Amygdala (tissue), 56 donors: ENCODE measurements at places on chromosomes 5 and 9.

DNA sequence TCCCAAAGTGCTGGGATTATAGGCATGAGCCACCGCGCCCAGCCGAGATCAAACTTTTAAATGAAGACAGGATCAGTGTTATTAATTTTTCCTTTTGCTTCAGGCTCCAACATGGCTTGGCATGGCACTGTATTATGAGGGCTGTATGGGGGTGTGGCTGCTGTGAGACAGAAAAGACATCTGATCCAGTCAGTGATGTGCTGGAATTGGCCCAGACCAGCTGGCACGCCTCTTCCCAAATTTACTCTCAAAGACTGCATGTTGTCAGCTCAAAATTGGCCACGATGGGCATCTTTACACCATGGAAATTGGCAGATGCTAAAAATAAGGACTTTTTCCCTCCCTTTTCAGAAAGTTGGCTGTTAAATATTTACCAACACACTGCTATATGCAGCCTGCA, 12.1 kb upstream of the COL27A1 start:
- no peak for DNase-seq

DNA sequence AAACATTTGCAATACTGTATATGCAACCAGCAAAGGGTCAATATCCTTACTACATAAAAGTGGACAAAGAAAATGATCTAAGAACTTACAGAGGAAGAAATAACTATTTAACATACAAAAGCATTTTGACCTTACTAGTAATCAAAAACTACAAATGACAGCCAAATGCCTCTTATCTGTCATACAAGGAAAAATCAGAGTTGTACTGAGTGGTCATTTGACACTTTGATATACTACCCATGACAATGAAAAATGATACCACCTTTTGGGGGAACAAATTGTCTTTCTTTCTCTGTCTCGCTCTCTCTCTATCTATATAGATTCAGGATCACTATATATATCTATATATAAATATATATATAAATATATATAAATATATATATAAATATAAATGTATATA, 50.4 kb upstream of the ZSWIM6 start:
- DNase-seq: no peak

DNA sequence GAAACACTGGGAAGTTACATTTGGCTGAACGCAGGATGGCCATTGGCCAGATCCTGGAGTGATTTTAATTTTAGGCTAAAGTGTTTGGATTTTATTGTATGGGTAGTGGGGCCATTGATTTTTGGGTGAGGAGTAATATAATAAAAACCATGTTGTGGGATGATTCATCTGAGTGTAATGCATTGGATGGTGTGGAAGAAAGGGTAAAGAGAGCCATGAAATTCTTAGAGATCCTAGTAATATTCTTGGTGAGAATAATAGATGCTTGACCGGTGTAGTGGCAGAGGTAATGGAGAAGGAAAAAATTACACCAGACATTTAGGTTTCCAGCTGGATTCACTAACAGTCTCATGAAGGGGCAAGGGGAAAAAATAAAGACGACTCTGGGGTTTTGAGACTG, 158.1 kb downstream of the NPR3 start:
- no peak for DNase-seq

- no peak for DNase-seq
Measured at GRCh38 chr9:38254151-38254550, 138.4 kb upstream of the ALDH1B1 start.

- DNase-seq: no peak
Measured at GRCh38 chr9:96122751-96123150, 179.2 kb downstream of the HSD17B3 start.

DNA sequence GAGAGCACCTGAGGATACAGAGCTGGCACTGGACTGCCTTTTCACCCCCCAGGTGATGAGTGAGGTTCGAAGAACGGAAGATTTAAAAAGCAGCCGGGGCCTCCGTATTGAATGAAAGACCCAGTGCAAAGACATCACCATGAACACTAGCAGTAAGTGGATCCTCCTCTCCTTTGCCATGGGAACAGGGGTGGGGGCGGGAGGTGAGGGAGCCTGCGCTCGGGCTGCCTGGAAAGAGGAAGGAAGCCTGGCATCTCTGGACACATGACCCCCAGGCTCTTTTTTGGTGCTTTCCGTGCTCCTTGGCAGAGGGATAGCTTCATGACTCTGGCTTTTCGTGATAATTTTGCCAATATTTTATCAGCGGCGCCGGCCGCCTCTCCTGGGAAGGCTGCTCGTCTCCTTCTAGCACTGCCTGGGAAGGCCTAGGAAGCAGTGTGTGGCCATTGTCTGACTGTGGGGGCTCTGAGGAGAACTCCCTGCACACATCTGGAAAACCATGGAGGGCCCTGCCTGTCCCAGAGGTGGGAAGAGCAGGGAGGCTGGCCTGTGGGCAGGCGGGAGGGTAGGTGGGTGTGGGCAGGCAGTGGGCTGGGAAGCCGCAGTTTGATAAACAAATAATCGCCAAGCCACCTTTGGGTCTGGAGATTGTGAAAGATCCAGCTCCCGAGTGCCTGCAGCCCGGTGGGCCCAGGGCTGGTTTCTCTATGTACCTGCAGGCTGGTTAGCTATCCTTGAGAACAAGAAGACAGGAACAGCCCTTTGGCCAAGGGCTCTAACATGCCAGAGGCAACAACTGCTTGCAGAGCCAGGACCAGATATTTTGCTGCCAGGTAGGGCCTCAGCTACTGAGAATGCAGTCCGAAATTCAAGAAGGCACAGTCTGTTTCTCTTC, 911 bp downstream of the ABLIM3 start:
- DNase-seq: peak; percentile 12

- no peak for DNase-seq
Measured at GRCh38 chr9:35598866-35599590, 6.0 kb upstream of the TESK1 start.

- no peak for DNase-seq
Measured at GRCh38 chr5:177304392-177305119, 957 bp downstream of the PRELID1 start.

GRCh38 chr5:112656451-112656850, 81.2 kb upstream of the APC start:
- DNase-seq: no peak

- DNase-seq: no peak
Measured at GRCh38 chr5:115949096-115949495, 13.2 kb upstream of the LVRN start.

- peak; percentile 18 for DNase-seq
Measured at GRCh38 chr9:137665697-137666512, 47.1 kb downstream of the EHMT1 start.

GRCh38 chr5:128506643-128507042, 31.4 kb downstream of the FBN2 start:
- DNase-seq: no peak

DNA sequence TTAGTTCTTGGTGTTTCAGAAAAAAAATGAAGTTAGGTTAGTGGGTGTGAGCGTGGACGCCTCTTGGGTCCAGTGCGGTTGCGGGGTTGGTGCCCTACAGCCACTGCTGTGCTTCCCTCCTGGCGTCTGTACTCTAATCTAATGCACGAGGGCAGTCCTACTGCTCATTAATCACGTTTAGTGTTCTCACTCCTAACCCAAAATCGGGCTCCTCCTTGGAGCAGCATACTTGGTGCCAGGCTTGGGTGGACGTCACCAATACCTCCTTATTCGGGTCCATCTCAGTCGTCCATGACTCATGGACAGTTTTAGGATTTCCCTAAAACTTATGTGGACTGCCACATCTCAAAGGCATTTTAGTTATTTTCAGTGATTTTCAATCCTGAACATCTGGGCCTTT, 41.6 kb downstream of the TRIO start:
- DNase-seq: no peak

GRCh38 chr9:32344551-32345182, 39.8 kb upstream of the ACO1 start:
- no peak for DNase-seq

- no peak for DNase-seq
Measured at GRCh38 chr5:115600766-115601165, 1.5 kb downstream of the TICAM2 start.

DNA sequence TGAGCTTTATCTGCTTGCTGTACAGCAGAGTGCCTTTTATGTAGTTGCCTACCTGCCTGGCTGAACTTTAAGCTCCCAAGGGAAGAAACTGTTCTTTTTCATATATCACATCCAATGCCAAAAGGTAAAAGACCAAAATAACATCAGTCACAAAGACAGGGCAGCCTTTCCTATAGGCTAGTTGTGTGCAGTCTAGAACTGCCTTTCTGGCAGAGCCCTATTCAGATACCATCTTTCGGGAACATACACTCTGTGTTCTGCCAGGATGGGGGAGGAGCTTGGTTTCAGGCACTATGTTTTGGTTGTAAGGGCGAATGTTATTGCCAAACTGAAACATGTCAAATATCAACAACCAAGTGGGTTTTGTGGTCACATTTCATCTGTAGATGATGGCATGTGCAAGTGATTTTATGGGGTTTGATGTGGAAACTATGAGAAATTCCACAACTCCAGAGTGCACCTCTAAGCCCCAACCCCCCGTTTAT, 314.5 kb downstream of the ADGRV1 start:
- DNase-seq: no peak

GRCh38 chr9:35861161-35861897, 8.9 kb downstream of the OR13J1 start:
- no peak for DNase-seq

GRCh38 chr5:120817044-120817985, 353.2 kb downstream of the PRR16 start:
- no peak for DNase-seq

- no peak for DNase-seq
Measured at GRCh38 chr9:133955821-133956411, 36.2 kb downstream of the VAV2 start.

- DNase-seq: no peak
Measured at GRCh38 chr5:72556351-72557166, 49.3 kb upstream of the ZNF366 start.

DNA sequence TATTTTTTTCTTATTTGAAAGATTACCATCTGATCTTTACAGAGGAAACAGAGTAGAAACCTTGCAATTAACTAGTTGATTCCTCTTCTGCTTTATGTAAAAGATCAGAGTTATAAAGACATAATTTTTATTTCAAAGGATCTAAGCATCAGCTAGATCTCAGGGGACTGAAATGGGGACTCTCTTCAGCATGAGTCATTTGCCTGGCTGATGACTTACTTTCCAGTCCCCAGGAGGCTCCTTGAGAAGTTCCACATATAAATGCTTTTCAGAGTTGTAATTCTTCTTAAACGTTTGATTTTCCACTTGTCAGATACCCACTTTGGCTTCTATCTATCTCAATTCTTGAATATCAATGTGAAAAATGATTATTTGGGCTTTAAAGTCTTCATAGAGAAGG, 389.4 kb downstream of the RAB3C start:
- DNase-seq: no peak

DNA sequence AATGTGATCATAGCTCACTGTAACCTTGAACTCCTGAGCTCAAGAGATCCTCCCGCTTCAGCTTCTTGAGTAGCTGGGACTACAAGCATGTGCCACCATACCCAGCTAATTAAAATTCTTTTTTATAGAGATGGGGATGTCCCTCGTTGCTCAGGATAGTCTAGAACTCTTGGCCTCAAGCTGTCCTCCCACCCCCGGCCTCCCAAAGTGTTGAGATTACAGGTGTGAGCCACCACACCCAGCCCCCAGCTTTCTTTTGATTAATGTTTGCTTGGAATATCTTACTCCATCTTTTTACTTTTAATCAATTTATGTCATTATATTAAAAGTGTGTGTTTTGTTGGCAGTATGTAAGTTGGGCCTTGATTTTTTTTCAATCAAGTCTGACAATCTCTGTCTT, 59.4 kb upstream of the EXOC3 start:
- DNase-seq: no peak

DNA sequence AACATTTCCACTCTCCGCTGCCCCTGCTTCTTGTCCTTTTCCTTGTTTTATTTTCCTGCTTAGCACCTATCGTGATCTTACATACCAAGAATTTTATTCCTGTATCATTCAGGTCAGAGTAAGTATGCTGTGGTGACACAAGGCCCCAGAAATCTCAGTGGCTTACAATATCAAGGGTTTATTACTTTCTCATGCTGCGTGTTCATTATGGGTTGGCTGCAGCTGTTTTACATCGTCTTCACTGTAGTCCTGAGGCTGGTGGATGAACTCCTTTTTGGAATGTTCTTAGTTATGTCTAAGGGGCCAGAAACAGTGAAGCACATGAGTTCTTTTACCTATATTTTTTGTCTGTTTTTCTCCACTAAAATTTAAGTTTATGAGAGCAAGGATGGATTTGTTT, 51.2 kb downstream of the FCHO2 start:
- no peak for DNase-seq

DNA sequence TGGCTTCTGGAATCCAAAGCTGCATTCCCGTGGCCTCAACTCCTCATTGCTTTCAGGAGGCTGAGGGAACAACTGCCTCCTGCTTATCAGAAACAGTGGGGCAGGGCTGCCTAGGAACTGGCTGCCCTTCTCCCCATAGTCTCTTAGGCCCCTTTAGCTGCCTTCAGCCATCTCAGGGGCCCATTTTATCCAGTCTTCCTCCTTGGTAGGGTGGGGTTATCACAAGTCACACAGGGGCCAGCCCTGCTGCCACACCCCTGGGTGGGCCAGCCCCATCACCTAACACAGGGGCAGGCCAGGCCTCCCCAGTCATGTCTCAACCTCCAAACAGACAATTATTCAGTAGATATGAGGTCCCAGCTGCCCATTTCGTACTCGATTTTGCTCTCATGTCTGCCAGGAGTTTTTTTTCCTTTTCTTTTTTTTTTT, 3.9 kb downstream of the ALAD start:
- no peak for DNase-seq

GRCh38 chr5:92979716-92980115, 601.3 kb downstream of the NR2F1-AS1 start:
- no peak for DNase-seq

GRCh38 chr9:28155671-28156070, 582.4 kb upstream of the C9orf72 start:
- DNase-seq: no peak

GRCh38 chr5:42301349-42301748, 121.9 kb upstream of the GHR start:
- DNase-seq: no peak

- no peak for DNase-seq
Measured at GRCh38 chr9:91951944-91952520, 2.0 kb upstream of the ROR2 start.

GRCh38 chr9:109378316-109378715, 57.5 kb upstream of the EPB41L4B start:
- no peak for DNase-seq

GRCh38 chr9:29691758-29692407, 2118.6 kb upstream of the C9orf72 start:
- DNase-seq: no peak

GRCh38 chr5:95884017-95884325, 61.4 kb upstream of the GLRX start:
- no peak for DNase-seq
